ENCODE measurements at places on chromosomes 12 and 14. TPM values are rescaled to one million over a fixed set of nuclear protein-coding genes. Genes with fewer than 3 reads are reported as not detected.

ASIC1 gene
- 4.9 TPM for total RNA-seq

GYS2 gene
- total RNA-seq, result not detected

TMTC1 gene
- 12.8 TPM for total RNA-seq

VWF gene
- total RNA-seq, result 1.4 TPM

RIPK3 gene
- total RNA-seq, result 3.0 TPM

CFAP251 gene
- total RNA-seq, result 8.8 TPM

SLC6A15 gene
- total RNA-seq, result 8.9 TPM

EML5 gene
- under 0.01 TPM for total RNA-seq

RAB21 gene
- 37.5 TPM for total RNA-seq

LMO3 gene
- 3.6 TPM for total RNA-seq
